ENCODE measurements at places on chromosomes 6 and 20.

GRCh38 chr6:155315516-155315871 lies 1.2 kb upstream of the TFB1M start:
- no peak for DNase-seq

DNA sequence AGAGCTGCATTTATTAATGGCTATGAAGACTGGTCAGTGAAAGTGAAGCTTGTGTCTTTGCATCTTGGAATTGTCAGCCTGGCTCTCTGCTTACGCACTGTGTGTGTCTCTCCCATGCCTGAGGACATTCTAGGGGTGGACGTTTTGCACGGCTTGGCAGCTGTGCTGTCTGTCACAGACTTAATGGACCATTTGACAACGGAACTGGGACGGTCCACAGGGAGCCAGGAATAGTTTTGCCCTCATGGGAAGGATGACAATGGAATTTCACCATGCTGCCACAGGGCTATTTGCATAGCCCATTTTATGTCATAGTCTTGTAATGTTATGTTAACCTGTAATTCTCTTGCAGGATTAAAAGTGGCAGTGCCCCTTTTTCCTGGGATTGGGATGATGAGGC lies 44.7 kb downstream of the OR2B6 start:
- no peak for DNase-seq

DNA sequence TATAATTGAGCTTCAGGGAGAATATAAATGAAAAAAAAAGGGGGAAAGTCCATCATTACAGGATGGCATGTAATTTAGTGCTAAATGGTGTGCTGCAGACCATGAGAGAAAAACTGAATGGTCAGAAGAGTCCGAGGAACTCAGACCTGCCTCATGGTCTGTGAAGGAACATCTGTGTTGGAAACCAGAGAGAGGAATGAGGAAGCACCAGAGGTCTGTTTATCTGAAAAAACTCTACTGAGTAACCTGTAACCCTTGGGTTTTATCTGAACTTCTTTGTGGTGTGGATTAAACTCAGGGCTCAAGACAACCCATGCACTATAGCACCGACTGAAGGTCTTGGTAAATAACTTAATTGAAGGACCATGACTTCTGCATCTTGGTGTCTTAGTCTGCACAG lies 108.1 kb downstream of the RNF144B start:
- DNase-seq: no peak

- peak; percentile 48 for DNase-seq
These were observed 12.1 kb downstream of the TRIM31 start for GRCh38 chr6:30100585-30101443.

DNA sequence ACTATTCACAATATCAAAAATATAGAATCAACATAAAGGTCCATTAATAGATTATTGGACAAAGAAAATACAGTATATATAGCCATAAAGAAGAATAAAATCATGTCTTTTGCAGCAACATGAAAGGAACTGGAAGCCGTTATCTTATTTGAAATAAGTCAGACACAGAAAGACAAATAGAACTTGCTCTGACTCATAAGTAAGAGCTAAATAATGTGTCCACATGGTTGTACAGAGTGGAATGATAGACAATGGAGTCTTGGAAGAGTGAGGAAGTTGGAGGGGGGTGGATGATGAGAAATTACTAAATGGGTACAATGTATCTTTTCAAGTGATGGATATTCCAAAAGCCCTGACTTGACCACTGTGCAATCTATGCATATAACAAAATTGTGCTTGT lies 613.5 kb downstream of the PHF3 start:
- no peak for DNase-seq

DNA sequence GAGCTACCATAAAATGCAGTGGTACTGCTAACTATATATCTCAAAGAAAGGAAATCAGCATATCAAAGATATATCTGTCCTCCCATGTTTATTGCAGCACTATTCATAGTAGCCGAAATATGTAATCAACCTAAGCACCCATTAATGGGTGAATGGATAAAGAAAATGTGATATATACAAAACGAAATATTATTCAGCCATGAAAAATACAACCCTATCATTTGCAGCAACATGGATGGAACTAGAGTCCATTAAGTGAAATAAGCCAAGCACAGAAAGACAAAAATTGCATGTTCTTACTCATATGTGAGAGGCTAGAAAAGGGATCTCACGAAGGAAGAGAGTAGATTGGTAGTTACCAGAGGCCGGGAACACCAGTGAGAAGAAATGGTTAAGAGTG lies 126.1 kb downstream of the PDE10A start:
- DNase-seq: no peak

- DNase-seq: no peak
These were observed 14.8 kb downstream of the DCBLD1 start for GRCh38 chr6:117497237-117497636.

DNA sequence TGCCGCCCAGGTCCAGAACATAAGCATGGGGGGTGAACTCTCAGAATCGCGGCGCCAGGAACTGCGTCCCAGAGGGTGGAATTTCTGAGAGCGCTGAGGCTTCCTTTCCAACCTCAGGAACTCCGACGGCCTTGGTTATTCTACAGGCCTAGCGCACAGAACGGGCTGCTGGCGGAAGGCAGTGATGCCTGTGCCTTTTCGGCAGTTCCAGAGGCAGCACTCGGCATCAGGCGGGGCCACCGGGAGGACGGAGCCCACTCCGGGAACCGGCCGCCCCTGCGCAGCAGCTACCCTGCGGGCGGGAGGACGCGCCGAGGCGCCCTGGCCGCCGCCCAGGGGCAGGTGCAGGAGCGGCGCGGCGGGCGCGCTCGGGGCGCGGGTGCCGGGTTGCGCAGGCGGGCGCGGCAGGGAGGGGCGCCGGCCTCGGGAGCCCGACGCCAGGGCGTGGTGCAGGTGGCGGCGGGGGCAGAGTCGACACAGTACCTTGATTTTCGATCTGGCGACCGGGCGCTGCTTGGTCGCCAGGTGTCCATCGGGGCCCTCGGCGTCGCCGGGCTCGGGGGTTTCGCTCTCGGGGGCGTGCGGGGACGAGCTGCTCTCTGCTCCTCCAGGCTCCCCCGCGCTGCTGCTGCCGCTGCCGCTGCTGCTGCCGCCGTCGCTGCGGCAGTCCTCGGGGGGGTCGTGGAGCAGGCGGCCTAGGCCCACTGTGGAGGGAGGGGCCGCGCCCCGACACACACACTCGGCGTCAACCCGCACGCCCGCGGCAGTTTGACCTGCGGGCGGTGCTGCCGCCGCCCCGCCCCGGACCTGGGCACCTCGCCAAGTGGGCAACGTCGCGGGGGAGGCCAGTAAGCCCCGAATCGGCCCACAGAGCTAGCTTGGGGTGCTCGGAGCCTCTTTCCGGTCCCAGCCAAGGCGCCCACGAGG lies 1.3 kb downstream of the OVOL2 start:
- DNase-seq: peak; percentile 33

DNA sequence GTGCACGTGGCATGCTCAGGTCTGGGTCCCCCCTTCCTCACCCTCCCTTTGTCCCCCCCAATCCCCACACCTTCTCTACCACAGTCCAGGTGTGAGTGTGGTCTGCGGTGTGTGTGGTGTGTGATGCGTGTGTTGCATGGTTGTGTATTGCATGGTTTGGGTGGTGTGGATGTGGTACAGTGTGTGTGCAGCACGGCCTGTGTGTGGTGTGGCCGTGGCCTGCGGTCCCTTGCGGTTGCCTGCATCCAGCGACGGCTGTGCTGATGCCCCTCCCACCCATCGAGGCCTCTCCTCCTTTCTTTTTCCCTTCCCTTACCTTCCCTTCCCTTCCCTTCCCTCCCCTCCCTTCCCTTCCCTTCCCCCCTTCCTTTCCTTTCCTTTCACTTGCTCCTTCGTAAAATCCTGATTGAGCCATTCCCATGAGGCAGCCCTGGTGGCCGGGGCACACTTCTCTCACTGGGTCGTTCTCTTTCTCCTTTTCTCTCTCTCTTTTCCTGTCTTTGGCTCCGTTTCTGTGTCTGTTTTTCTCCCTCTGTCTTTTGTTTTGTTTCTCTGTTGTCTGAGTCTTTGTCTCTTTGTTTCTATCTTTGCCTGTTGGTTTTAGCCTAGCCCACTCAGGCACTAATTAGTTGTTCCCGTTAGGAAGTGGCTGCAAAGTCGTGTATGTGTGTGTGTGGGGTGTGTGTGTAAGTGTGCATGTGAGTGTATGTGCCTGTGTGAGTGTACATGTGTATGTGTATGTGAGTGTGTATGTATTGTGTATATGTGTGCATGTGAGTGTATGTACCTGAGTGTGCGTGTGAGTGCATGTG lies 65.7 kb downstream of the SRC start:
- no peak for DNase-seq

DNA sequence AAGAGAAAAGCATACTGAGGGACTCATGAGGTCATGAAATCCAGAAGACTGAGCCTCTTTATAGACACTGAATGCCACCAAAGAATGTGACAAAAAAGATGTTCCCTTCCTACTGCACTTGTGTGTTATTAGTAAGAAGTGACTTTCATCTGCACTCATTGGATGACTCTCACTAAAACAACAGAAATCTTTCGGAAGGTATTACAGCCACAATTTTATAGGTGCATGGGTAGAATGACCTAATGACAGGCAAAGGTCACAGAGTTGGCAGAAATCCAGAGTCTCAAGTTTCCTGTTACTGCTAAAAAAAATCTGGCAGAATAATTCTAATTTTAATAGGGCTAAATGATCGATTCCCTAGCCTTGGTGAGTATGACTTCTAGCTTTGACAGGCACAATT lies 13.3 kb downstream of the PKHD1 start:
- no peak for DNase-seq

- DNase-seq: no peak
These were observed 112.0 kb downstream of the CDK19 start for GRCh38 chr6:110703010-110703905.

GRCh38 chr6:77123527-77123926 lies 339.8 kb downstream of the HTR1B start:
- DNase-seq: no peak

DNA sequence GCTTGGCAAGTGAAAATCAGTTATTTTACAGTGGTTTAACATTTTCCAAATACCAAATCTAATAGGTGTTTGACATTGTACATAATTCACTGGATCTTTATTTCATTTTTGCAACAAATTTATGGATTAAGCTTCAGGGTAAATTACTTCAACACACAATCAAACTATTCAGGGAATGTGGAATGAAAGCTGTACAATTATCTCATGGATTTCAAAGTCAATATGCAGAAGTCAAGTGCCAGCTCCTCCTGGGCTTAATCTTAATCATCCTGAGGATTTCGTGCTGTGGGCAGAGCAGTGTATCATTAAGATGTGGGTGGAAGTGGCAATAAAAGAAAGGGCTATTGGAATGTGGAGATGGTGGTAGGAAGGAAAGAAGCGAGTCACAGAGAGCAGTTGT lies 548.8 kb downstream of the COL12A1 start:
- DNase-seq: no peak

GRCh38 chr6:5665173-5665572 lies 341.6 kb downstream of the NRN1 start:
- DNase-seq: no peak

- no peak for DNase-seq
These were observed 9.1 kb upstream of the PBOV1 start for GRCh38 chr6:138227316-138227781.

DNA sequence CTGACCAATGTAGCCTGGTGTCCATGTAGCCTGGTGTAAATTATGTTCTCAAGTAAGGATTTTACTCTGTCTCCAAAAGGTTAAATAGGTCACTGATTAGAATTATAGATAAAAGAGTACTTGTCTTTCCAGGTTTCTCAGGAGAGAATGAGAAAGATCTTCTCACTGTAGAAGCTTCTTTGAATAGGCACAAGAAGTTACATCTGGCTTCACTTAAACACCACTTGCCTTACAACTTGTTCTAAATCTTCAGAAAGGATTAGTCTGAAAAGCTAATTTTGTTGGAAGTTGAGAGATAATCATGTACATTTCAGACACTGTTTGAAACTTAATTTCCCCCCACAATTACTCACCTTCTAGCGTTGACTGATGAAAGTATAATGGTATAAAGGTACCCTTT lies 275.3 kb downstream of the FARS2 start:
- DNase-seq: no peak

DNA sequence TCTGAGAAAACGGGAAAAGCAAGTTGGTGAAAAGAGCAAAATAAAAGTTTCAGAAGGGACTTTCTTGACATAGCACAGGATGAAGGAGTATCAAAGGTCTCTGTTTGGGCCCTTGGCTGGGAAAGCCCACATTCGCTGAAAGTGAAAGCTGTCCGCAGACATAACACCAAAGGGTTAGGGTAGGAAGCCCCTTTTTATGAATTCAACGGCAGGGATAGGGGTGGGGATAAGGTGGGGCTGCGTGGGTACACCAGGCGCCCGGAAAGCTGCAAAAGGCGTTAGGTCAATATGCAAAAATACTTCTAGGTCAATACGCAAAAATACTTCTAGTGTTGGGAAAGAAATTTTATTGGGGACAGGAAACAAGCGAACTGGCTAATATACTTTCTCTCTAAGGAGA lies 135.1 kb downstream of the OR2B2 start:
- no peak for DNase-seq

DNA sequence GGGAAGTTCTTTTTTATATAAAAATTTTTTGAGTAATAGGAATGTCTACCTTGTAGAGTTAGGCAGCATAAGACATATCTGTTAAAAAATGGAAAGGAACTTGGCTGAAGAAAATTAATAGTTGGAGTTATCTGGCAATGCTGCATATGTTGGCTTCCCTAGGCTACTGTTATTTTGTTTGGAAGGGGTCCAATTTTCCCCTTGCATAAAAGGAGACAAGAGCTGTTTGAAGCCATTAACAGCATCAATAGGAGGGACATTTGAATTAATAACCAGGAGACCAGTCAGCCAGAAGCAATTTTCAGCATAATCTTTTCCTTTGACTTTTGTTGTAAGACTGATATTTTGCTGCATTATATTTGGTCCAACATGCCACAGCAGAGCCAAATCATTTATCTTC lies 80.9 kb upstream of the TAB2 start:
- no peak for DNase-seq

- DNase-seq: no peak
These were observed 17.6 kb downstream of the SLC18B1 start for GRCh38 chr6:132780770-132781371.

DNA sequence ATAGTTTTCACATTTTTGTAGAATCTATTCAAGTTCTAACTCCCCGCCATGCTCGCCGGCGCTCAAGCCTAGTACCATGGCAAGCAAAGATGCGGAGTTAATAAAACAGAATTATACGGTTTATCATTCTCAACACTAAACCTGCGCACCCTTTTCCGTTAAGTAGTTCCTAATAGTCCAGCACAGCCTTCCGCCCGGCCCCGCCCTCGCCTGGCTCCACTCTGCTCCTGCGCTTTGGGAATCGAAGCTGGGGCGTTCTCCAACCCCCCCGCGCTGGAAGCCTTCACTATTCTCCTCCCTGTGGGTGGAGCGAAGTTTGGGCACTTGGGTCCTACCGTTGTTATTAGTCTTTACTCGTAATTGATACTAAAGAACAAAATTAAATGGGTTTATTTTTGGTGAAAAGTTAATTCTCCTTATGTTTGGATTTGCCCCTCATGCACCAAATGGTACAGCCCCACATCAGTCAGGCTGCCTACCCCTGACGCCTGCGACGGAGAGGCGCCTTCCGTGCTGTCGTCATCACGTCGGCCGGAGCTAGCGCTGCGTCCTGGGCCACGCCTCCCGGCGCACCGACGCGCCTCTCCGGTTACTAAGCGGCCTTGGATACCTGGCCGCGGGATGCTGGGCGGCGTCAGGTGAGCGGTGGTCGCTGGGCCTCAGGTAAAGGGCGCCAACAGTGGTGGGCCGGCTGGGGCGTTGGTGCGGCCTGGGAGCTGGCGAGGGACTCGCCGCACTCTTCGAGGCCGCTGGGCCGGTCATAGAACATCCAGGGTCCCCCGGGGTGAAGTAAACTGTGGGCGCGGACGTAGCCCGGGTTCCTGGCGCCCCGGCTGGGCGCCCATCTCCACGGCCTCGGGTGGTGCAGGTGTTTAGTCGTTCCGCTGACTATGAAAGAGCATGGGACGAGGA lies at the start of gene IFT52:
Gene IFT52 (plus strand): TSS at position 546 of the 912 bp plus-strand sequence. CDS start 3,762 bp downstream, outside the sequence.
- peak; percentile 91 for DNase-seq

Data from frontal cortex (tissue), 4 donors.